ENCODE measurements at places on chromosomes 11 and 22.

DNA sequence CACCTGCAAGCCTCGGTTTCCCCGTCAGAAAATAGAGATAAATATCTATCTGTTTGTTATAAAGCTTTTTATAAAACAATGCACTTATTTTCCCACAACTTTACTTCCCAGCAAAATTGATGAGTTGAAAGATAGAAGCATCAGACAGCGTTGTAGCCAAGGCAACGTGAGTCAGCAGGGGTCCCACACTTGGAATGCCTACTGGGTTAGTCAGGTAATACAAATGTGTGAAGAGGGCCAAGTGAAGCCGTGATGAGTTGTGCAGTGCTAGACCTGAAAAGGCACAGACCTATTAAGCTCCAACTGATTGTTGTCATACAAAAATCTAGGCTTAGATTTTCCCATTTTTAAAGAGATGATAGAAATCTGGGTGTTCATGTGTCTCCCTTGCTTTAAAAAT is 118.7 kb downstream of the PGR start:
- no peak for DNase-seq

DNA sequence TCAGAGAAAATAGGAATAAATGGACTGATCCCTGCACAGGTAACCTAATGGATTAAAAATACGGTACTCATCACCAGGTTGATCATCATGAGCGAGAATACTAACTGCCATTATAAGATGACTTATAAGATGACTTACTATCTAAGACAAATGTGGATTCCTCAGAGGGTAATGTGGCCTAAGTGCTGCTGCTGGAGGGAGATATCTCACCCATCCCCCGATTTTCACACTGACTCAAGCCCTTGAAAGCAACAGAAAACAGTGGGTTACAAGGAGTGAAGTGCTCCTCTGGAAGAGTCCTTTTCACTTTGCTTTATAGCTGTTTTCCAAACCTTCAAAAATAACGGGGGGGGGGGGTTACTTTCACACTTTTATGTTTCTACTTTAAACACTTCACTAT is 920 bp downstream of the TMEM218 start:
- no peak for DNase-seq

DNA sequence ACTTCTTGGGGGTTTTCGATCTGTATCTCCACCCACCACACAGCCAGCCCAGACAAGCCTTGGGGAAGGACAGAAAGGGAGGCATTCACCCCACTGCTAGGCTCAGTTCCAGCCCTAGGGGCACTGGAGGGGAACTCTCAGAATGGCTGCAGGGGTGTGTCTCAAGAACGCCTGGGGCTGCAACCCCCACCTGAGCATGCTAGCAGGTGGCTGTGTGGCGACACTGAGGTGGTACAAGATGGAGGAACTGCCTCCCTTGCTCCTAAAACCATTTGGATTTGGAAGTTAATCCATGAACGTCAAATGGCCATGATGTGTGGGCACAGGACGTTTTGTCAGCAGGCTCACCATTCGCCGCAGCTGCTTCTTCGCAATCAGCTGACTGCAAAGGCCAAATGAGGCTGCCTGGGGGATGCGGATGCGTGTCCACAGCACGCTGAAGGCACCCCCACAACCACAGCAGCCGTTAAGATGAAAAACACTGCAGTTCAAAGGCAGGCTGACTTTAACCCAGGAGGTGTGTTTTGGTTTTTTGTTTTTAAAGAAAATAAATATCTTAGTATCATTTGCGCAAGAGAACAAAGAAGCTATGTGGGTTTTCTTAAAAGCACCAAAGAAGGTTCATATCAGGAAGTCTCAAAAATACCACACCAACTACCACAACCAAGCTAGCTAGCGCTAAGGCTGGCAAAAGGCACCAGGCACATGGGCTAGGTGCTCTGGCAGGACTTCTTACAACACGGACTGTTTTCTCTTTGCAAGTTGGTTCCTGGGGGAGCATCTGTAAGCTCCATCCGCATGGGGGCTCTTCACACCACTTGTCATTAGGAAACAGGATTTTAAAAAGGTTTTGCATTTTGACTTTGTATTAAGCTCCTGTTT is 22.2 kb upstream of the NAP1L4 start:
- DNase-seq: no peak

DNA sequence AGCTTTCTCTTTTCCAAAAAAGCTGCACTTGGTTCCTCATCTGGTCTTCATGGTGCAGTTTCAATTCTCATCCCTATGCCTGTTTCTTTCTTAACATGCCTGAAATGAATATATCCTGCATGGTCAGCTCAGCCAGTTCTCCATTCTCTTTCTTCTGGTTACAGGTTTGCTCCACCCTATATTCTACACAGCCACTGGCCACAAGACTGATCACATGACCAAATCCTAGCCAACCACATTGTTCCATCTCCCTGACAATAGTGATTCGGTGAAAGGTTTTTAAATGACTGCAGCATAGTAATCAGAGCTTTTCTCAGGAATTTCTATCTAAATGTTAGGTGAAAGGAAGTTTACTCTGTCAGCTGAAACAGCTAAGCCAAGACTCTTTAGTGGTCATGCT is 891.4 kb downstream of the METTL15 start:
- no peak for DNase-seq

DNA sequence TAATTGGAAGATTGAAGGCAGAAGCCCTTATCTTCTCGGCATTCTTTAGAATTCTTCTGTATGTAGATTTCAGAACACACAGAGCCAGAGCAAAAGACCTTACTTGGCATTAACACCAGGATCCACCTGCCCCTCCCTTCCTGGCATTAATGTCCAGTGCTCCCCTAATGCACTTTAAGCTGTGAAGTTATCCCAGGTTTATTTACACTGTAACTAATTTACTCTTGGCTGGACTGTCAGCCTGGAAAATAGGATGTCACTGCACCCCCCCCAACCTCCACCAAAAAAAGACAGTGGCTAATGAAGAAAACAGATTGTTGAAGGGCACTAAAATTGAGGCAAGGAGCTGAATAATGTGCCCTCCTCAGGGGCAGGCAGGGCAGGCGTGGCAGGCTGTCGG is 30.1 kb downstream of the TIMP3 start:
- DNase-seq: no peak

GRCh38 chr22:22667966-22668880 is 23.8 kb downstream of the GGTLC2 start:
- DNase-seq: no peak

- no peak for DNase-seq
Measured at GRCh38 chr22:39437791-39438704, 18.8 kb upstream of the MGAT3 start.

GRCh38 chr11:128629516-128630106 is 42.3 kb upstream of the ETS1 start:
- no peak for DNase-seq

DNA sequence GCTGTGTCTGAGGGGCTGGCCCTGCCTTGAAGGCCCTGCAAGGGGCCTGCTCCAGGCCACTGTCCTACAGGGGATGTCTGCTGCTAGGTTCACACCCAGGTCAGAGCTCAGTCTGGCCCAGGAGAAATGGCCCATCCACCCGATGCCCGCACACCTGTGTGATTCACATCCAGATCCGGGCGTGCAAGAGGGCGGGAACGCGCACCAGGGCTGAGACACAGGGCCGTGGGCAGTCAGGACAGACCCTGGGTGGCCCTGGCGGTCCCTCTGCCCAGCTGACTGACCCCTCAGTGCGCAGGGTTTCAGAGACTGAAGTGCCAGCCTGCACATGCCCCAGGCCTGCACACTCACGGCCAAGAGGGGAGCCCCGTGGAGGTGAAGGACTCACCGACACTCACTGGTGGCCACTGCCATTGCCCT is 7.4 kb downstream of the TOLLIP start:
- DNase-seq: no peak

GRCh38 chr22:21582801-21583740 is 15.6 kb downstream of the UBE2L3 start:
- no peak for DNase-seq

- DNase-seq: no peak
Measured at GRCh38 chr22:23268139-23268712, 87.9 kb downstream of the BCR start.

DNA sequence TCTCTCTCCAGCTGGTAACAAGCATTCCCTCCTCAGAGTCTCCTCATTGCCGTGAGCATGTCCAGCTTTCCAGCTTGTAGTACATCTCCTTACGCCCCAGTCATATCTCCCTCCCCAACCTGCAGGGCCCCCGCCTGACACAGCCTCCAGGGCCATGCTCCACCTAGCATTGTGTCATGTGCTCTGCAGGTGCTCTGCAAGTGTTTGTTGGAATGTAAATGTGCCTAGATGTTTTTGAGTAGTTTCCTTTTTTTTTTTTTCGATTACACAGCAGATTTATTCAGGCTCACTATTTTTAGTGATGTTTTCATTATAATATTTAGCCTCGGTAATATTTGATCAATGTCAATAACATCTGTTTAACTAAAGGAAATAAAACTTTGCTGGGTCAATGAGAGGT is 82.5 kb downstream of the NCAM1 start:
- DNase-seq: no peak

DNA sequence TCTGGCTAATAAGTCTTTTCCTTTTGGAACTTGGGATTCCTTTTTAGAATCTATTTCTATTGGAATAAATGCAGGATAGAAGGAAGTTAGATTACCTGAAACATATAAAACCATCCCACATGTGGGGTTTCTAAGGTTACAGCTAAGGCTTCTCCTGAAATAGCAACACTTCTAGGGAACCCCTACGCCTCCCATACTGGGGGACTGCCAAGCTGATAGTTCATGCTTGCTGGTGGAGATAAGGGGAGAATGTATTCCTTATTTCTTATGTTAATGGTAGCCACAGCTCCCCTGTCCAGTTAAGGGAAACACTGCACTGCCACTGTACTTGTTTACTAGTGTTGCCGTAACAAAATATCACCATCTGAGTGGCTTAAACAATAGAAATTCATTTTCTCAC is 1189.6 kb downstream of the LRRC4C start:
- no peak for DNase-seq

DNA sequence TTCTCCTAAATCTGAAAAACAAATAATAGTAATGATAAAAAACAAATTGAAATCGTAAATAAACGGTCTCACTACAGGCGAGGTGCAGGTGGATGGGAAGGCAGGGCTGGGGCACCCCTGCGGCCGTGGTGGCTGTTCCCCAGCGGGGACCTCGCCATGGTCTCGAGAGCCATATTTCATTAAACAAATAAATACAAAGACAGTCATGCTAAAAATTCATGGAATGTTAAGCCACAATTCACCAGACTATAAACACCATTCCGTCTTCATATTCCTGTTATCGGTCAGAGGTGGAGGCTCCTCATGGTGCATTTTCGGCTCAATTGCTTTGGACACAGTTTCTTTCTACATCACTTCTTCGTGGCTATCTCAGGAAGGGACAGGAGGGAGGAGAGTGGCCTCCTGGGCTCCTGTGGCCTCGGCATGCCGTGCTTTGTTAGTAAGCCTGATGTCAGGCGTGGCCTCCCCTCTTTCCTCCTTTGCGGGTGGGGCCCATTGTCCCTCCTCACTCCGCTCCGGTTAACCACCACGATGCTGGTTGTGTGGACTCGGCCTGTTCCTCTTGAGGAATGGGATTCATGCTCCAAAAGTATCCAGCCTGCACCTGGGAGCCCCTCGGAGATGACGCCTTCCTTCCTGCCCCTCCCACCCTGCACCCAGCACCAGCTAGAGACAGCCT is 16.1 kb upstream of the BRSK2 start:
- DNase-seq: no peak

DNA sequence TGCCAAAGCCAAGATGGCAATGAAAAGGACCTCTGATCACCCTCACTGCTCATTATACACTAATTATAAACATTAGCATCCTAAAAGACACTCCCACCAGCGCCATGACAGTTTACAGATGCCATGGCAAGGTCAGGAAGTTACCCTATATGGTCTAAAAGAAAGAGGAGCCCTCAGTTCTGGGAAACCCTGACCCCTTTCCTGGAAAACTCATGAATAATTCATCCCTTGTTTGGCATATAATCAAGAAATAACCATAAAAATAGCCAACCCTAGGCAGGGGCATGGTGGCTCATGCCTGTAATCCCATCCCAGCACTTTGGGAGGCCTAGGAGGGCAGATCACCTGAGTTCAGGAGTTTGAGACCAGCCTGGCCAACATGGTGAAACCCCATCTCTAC is 12.7 kb upstream of the CAPN5 start:
- no peak for DNase-seq

- DNase-seq: no peak
Measured at GRCh38 chr22:48444320-48445112, 1383.2 kb downstream of the BRD1 start.

DNA sequence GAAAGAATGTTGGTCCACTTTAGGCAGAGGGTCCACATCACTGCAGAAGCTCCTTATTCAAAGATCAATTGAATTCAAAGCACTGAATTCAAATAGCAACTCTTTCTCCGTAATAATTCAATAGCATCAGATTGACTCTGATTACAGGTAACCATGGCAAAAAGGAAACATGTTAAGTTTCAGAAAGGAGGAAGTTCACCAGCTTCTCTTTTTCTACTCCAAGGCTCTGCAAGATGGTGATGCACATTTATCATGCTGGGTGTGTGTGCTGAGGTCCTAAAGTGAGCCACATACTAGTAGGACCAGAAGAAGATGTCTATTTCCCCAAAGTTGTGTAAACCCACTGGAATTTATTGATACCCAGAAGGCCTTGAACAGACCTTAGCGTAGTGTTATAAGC is 18.0 kb upstream of the DRD2 start:
- DNase-seq: no peak

- DNase-seq: no peak
Measured at GRCh38 chr11:99418927-99419720, 398.4 kb downstream of the CNTN5 start.

- no peak for DNase-seq
Measured at GRCh38 chr22:44151676-44152075, 29.0 kb upstream of the PARVG start.

GRCh38 chr11:41283191-41283930 is 176.1 kb downstream of the LRRC4C start:
- DNase-seq: no peak

- no peak for DNase-seq
Measured at GRCh38 chr11:75040167-75040770, 51.5 kb downstream of the NEU3 start.

- no peak for DNase-seq
Measured at GRCh38 chr11:121523581-121524232, 70.9 kb upstream of the SORL1-AS1 start.

- no peak for DNase-seq
Measured at GRCh38 chr11:12417691-12418611, 40.6 kb downstream of the PARVA start.

GRCh38 chr11:721741-722345 is 15.8 kb downstream of the EPS8L2 start:
- no peak for DNase-seq

DNA sequence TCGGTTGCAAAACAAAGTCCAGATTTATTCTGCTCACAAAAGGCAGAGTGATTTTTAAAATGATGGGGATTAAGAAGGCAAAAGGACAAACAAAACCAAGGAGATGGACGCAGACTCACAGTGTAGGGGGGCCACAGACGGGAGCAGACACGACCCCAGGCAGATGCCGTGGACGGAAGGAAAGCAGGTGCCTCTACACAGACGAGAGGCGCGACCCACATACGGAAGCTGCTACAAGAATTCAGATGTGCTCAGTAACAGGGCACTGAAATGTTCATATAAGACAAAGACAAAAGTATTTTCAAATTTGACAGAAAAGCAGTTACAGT is 148.9 kb downstream of the BRD1 start:
- no peak for DNase-seq

- DNase-seq: no peak
Measured at GRCh38 chr22:19980766-19981165, 35.9 kb downstream of the ARVCF start.

All from stimulated activated CD4-positive, alpha-beta T cell treated with anti-CD3 and anti-CD28 coated beads, Interleukin-1b, Interleukin-23, amount 100 ng/mL, for 24 hours (primary cell).